Naive thymus-derived CD4-positive, alpha-beta T cell (primary cell): ENCODE measurements at places on chromosomes 4 and X. TPM values are rescaled to one million over a fixed set of nuclear protein-coding genes. Genes with fewer than 3 reads are reported as not detected.

- H3K27me3 ChIP-seq: no peaks in the 10 kb centered on the region
- no peak overlapping the region for H3K27ac ChIP-seq
- H3K4me1 ChIP-seq: no peaks in the 10 kb centered on the region
- no peak for DNase-seq
- no peaks in the 10 kb centered on the region for H3K36me3 ChIP-seq
Observed at GRCh38 chrX:19003756-19004155, 19.8 kb upstream of the PHKA2 start.

- H3K27me3 ChIP-seq: no peaks in the 10 kb centered on the region
- H3K36me3 ChIP-seq: no peaks in the 10 kb centered on the region
- DNase-seq: no peak
- H3K4me1 ChIP-seq: no peaks in the 10 kb centered on the region
- no peak overlapping the region for H3K27ac ChIP-seq
Observed at GRCh38 chr4:107615809-107616208, 104.2 kb downstream of the PAPSS1 start.

- H3K27me3 ChIP-seq: no peaks in the 10 kb centered on the region
- no peak for DNase-seq
- H3K27ac ChIP-seq: no peak overlapping the region
- H3K36me3 ChIP-seq: peaks cover 8% of the 10 kb centered on the region
- H3K4me3 ChIP-seq: no peak overlapping the region
- no peaks in the 10 kb centered on the region for H3K4me1 ChIP-seq
Observed at GRCh38 chr4:123093236-123093635, 170.8 kb upstream of the NUDT6 start.

DNA sequence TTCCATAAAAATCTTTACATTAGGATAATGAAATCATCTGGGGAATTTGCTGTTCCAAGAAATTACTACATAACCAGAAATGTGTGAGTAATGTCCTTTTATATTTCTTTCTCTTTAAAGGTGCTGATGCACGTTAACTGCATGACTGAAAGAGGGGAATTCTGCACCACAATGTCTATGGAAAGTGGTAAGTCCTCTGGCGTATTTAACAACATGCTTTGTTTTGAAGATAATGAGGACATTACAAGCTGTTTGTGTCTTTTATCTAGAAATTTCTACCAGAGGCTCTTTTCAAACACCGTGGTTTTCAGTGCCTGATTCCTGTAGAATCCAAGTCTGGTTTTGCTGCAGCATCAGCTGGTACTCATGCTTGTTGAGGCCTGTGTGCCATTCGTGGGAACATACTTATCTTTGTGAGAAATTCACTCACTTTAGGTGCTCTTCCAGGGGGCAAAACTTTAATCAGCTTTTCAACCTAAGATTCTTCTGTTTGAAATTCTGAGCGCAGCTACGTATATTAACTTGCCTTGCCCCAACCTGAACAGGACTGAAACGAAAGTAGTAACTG is 257.2 kb downstream of the PDHA2 start:
- no peaks in the 10 kb centered on the region for H3K4me1 ChIP-seq
- no peaks in the 10 kb centered on the region for H3K36me3 ChIP-seq
- no peak overlapping the region for H3K4me3 ChIP-seq
- no peak overlapping the region for H3K27ac ChIP-seq
- DNase-seq: no peak
- no peaks in the 10 kb centered on the region for H3K27me3 ChIP-seq

DNA sequence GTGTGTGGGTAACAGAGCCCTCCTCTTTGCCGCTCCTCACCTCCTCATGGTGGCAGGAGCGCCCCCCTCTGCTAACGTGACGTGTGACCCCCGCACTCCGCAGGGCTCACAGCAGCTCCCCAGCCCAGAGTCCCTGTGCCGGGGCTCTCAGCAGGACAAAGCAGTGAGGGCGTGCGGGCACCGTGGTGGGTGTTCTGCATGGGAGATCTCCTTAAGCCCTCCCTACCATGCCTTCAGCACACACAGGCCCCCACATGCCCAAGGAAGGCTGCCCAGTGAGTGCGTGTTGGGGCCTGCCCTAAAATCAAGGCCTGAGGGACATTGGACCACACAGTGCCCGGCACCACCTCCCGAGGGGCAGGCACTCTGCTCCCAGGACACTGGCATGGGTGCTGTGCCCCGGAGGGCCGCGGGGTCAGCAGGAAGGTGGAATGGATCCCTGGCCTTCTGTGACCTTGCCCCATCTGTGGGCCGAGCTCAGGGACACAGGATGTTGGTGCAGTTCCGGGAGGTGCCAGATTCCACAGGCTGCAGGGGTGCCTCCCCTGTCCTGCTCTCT is 10.1 kb downstream of the PSAPL1 start:
- H3K4me1 ChIP-seq: no peaks in the 10 kb centered on the region
- no peak overlapping the region for H3K4me3 ChIP-seq

DNA sequence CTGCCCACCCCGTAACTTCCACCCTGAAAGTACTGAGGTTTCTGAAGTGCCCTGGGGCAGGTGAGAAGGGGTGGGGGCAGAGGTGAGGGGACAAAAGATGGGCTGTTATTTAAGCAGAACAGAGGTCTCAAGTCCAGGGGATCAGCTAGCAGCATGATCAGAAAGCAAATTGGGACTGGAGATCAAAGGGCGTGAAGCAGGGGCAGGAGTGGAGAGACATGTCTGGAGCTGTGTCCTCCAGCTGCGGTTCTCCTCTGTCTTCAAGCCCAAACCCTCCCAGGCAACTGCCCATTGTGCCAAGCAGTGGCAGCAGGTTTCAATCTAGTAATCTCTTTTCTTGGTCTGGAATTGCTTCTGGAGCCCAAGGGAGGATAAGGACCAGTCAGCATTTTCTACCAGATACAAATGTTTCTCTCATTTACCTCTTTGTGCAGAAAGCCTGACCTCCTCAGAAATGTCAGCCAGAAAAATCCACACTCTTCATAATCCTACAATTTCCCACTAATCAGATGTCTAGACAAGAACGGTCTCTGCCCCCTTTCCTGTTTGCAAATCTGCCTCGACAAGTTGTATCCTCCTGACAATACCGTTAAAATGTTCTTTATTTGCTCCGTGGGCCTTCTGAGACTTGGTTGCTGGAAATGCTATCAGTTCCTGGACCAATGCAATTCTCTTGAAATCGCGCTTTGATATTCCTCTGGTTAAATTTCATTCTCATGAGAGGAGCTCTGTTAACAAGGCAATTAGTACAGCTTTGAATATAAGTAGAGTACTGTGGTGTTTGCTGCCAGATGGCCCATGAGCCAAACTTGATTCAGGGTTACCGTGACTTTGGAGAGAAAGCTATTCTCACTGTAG is 23.2 kb upstream of the RASL11B start:
- H3K27me3 ChIP-seq: no peaks in the 10 kb centered on the region
- H3K4me3 ChIP-seq: no peak overlapping the region
- no peak overlapping the region for H3K27ac ChIP-seq
- H3K36me3 ChIP-seq: no peaks in the 10 kb centered on the region
- DNase-seq: no peak
- no peaks in the 10 kb centered on the region for H3K4me1 ChIP-seq

DNA sequence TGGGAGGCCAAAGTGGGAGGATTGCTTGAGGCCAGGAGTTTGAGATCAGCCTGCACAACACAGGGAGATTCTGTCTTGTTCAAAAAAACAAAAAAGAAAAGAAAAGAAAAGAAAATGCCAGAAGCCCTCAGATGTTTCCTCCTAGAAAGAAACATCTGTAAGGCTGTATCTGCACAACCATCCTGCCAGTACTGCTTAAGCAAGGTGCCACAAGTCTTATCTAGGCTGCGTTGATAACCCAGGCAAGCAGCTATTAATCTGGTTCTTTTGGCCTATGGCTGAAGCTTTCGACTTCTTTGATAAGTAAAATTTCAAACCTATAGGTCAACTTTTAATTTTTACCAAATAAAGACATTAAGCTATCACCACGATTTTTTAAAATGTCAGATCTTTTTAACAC is 3.1 kb downstream of the COX18 start:
- no peak for DNase-seq
- no peak overlapping the region for H3K4me3 ChIP-seq
- H3K36me3 ChIP-seq: peaks cover 6% of the 10 kb centered on the region
- no peaks in the 10 kb centered on the region for H3K27me3 ChIP-seq
- H3K27ac ChIP-seq: peak overlapping the region; percentile 66

DNA sequence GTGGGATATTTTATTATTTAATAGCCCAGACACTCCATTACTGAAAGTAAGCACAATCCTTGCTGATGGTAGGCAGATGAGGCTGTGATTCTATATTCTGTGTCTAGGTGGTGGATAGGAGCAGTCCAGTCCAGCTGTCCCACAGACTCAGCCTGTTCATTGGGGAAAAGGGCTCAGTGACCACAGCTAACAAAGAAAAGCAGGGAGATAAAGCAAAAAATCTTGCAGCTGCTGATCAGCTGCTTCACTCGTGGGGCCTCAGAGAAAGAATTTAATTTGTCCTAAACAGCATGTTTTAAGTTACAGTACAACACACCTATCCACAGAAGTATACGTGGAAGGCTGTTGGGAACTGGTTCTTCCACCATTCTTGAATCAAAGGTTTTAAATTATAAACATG is 40.7 kb upstream of the ANK2 start:
- H3K27me3 ChIP-seq: no peaks in the 10 kb centered on the region
- DNase-seq: no peak
- H3K4me3 ChIP-seq: no peak overlapping the region
- no peaks in the 10 kb centered on the region for H3K36me3 ChIP-seq
- no peak overlapping the region for H3K27ac ChIP-seq

DNA sequence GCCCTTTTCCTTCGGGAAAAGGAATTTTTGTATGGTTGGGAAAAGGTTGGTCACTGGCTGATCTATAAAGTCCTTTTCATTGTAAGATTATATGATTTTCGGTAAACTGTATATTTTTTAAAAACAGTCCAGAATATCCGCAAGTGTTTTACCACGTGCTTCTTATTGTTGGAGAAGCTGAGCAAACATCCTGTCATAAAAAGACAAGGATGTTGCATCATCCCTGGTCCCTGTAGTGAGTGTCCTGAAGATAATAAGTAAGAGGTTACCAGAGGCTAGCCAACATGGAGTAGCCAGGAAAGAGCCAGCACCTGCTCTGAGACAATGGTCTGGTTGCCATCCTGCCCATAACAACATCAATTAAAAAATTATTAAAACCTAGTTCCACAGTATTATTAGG is 5.1 kb downstream of the CXCL9 start:
- H3K4me1 ChIP-seq: no peaks in the 10 kb centered on the region
- no peak overlapping the region for H3K4me3 ChIP-seq
- H3K36me3 ChIP-seq: no peaks in the 10 kb centered on the region
- no peaks in the 10 kb centered on the region for H3K27me3 ChIP-seq
- no peak overlapping the region for H3K27ac ChIP-seq
- no peak for DNase-seq

GRCh38 chrX:1119275-1119674 is 93.2 kb downstream of the CRLF2 start:
- H3K4me3 ChIP-seq: no peak overlapping the region
- no peak for DNase-seq
- no peaks in the 10 kb centered on the region for H3K27me3 ChIP-seq

GRCh38 chr4:101348367-101348827 is 1.1 kb upstream of the PPP3CA start:
- peak overlapping the region; percentile 99 for H3K4me3 ChIP-seq
- no peaks in the 10 kb centered on the region for H3K27me3 ChIP-seq

DNA sequence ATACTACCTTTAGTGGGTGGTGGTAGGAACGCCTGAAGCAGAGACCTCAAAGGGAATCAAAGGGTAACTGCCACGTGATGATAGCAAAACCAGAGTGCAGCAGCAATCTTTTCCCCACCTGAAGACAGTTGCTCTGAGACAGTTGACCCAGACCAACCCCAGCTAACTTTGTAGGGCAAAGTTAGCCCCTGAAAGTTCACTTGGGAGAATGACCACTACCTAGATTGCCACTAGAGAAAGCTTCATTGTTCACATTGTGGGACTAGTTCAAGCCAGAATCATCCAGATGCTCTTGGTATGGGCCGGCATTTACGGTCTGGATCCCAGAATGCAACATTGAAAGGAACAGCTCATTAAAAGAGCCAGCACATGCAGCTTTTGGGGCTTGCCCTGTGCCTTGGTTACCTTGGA is 4.1 kb downstream of the SEPTIN6 start:
- peak; percentile 81 for DNase-seq
- H3K27me3 ChIP-seq: no peaks in the 10 kb centered on the region
- no peaks in the 10 kb centered on the region for H3K36me3 ChIP-seq
- peak overlapping the region; percentile 50 for H3K4me3 ChIP-seq

The RBMXL3 gene
- not detected for total RNA-seq

The FIP1L1 gene
- 57.1 TPM for total RNA-seq

The CLCN5 gene
- total RNA-seq: 3.5 and 3.9 TPM in 2 replicates

The TEX13D gene
- not detected in 2 replicates for total RNA-seq
